Posterior vena cava (tissue), 2 donors: ENCODE measurements at places on chromosomes 13 and 19. TPM values are rescaled to one million over a fixed set of nuclear protein-coding genes. Genes with fewer than 3 reads are reported as not detected.
A peak's percentile ranks its signal among the peaks of the same experiment; 100 is the strongest.

Gene ZNF222
- 3.5 TPM for total RNA-seq

Gene TMEM150B
- total RNA-seq: 5.4 TPM

Gene EDDM13
- total RNA-seq: not detected

Gene CYP4F3
- total RNA-seq: 0.29 TPM

GRCh38 chr19:51123381-51123800, 1.3 kb upstream of the SIGLEC9 start:
- DNase-seq: peak; percentile 85

- no peak for DNase-seq
Measured at GRCh38 chr13:32731576-32731975, 145.3 kb downstream of the PDS5B start.
